NT2/D1 (cell line): ENCODE measurements at places on chromosomes 1 and 21.

DNA sequence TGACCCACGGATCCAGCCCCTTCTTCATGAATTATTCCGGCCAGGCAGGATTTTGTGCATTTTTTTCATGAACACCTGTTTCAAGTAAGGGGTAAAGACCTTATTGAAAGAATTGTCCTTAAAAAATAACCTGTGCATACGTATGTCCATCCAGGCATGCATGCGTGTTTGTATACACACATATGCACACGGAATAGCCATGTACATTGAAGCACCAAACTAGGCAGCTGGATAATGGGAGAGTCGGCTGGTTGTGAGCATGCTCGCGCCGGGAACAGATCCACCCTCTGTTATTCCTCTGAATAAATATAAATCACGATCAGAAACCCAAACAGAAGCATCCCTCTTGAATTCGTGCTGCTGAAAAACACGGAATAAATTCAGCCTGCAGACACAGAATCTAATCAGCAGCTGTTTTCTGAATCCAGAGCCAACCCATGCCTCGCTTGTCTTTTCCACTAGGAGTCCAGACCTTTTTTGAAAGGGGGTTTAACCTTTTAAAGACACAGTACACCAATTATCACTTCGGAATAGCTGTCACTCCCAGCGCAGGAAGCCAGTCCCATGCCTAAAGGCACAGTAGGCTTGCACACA lies at the start of gene HIVEP3:
TSS of gene HIVEP3 (minus strand) at position 473 of the 594 bp plus-strand sequence.
- DNase-seq: no peak

DNA sequence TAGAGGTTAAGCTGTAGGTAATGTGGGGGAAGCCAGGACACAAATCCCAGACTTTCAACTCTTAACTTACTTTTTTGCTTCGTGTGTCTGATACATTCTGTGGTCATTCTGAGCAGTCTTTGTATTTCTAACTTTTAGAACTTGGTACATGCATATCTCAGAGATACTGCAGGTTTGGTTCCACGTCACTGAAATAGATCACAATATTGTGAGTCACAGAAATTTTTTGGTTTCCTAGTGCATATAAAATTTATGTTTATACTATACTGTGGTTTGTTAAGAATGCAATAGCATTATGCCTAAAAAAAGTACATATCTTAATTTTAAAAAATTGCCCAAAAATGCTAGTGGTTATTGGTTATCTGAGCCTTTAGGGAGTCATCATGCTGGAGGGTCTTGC lies 3.2 kb downstream of the URB2 start:
- DNase-seq: no peak

- DNase-seq: no peak
These were observed 4.6 kb downstream of the CA6 start for GRCh38 chr1:8950309-8950708.

DNA sequence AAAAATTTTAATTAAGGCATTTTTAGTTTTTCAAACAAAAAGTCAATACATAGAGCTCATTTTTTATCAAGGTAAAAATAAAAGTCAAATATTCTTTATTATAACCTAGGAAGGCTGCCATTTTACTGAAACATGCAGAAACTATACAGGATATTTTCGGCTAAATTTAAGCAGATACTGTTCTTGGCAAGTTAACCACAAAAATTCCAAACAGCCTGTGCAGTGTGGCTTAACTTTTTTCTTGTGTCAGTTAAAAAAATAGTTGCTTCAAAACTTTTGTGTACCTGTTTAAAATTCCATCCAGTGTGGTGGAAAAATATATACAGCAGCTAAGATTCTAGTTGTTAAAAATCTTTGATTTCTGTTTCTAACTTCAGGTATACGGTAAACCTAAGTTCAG lies 135.0 kb downstream of the ATP5PO start:
- DNase-seq: no peak

DNA sequence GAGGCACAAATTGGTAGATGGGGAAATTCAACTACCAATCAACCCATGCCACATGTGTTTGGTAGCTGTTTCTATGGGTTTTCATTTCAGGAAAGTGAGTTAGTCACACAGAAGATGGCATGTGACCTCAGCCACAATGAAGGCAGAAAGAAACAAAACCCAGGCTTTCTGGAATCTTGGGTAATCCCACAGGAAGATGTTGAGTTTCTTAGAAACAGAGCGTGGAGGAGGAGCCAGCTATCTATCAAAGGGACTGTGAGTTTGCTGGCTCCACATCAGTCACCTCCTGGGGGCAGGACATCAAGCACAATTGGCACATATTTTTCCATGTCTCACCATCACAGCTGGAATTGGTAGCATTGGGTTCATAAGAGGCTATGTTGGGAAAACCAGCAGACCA lies 188.9 kb upstream of the PLXNA2 start:
- DNase-seq: no peak

GRCh38 chr1:21174654-21175323 lies 1.9 kb downstream of the EIF4G3 start:
- no peak for DNase-seq

GRCh38 chr1:107132780-107133179 lies 8.1 kb upstream of the NTNG1 start:
- DNase-seq: no peak

GRCh38 chr1:99704356-99704816 lies 58.5 kb downstream of the PALMD start:
- DNase-seq: no peak

DNA sequence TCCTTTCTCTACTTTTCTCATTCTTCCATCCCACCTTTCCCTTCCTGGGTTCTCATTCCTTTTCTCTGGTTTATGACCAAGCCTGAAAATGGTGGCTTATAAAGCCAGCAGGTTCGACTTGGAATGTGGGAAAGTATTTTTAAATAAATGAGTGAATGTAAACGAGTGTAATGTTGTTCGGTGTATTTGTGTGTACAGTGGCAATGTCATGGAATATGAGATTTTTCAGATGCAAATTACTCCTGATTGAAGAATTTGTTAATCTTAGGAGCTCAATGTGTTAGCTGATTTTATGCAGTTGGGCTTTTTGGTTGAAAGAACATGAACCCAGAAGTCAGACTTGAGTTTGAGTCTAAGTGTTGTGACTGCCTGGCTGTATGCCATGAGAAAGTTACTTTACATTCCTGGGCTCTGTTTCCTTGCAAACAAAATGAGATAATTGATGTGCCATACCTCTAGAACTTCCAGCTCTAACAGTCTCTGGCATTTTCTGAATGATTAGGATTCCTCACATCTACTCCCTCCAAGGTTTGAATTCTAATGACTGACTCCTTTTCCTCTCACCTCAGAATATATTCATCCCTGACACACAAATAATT lies 6.6 kb downstream of the SGIP1 start:
- DNase-seq: peak; percentile 44

- DNase-seq: no peak
These were observed 96.9 kb downstream of the RGL1 start for GRCh38 chr1:183901748-183902330.

DNA sequence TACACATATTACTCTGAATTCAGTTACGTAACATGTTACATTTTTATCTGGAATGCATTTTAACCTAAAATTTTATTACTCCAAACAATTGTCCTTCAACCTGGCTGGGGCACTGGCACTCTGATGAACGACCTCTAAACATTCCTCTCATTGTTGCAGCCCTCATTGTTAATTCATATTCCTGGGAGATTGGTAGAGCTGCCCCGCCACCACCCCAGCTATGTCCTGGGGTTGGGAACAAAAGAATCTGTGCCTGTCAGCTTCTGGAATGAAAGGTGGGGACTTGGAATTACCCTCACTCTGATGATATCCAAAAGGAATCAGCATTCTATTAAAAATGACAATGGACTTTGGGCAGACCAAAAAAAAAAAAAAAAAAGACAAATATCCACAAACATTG lies 38.0 kb upstream of the DESI2 start:
- DNase-seq: no peak

- DNase-seq: no peak
These were observed 30.3 kb upstream of the RLF start for GRCh38 chr1:40130892-40131291.

DNA sequence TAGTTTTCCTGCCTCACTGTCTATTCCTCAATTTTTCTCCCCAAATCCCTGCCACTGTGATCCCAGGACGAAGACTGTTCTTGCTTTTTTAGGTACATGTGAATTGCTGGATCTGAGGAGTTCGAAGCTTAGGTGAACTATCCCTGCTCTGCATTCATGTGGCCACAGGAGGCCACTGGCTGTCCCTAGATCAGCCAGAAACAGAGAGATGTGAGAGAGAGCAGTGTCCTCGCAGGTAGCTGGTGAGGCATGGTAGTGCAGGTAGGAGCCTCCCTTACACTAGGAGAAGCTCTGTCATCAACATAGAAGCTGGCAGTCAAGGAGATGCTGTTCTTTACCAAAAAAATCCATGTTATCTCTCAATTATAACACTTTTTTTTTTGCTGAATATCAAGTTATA lies 71.5 kb downstream of the USP24 start:
- DNase-seq: peak; percentile 60

GRCh38 chr1:104921525-104921924 lies 1171.8 kb downstream of the AMY1C start:
- DNase-seq: no peak

DNA sequence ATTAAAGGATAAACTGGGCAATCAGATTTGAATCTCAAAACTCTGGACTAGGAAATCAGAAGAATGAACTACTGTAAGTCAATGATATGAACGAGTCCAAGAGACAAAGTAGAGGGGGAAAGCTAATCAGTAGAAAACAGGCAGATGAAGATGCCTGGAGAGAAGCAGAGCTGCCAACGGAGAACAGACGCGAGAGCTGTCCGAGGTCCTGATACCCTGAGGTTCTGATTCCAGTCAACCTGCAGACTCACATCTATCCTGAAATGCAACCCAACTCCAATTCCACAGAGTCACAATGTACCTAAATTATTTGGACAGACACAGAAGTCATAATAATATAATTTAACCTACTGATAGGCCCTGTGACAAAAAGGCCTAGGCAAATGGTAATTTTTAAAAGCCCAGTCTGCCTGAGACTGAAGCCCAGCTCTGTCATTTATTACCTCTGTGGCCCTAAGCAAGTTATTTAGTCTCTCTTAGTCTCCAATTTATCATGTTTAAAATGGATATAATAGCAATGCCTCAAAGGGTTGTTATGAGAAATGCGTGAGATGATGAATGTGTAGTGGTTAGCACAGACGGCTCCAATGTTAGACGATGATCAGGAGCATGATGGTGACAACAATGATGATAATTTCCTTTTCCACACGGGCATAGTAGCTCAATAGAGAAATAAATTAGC lies 33.4 kb downstream of the RGS7 start:
- peak; percentile 62 for DNase-seq

- DNase-seq: peak; percentile 99
These were observed 131.1 kb downstream of the TMEM53 start for GRCh38 chr1:44543064-44543744.

GRCh38 chr1:11730429-11730891 lies 5.5 kb upstream of the AGTRAP start:
- no peak for DNase-seq

DNA sequence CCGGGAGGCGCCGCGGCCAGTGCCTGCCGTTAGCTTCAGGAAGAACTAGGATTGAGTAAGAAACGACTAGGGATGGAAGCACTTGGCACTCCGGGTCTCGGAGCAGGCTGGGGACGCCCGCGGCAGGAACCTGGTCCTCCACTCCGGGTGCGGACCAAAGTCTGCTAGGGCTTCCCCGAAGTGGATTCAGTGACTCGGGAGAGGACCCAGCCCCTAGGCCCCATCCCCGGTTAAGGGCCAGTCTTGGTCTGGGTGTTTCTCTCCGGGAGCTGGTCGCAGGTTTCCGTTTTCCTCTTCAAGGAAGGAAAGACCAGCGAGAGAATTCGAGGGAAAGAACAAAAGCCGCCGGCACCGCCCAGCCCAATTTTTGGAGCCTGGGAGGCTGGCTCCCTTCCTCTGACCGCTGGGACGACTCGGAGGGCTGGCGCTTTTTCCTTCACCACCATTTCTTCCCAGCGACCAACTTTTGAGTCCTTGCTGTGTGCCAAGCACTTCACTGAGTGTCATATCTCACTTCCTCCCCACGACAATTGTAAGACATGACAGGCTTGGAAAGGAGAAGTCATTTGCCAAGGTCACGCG lies 16.8 kb upstream of the STMN1 start:
- peak; percentile 56 for DNase-seq

GRCh38 chr1:69728206-69728605 lies 160.5 kb downstream of the LRRC7 start:
- no peak for DNase-seq

DNA sequence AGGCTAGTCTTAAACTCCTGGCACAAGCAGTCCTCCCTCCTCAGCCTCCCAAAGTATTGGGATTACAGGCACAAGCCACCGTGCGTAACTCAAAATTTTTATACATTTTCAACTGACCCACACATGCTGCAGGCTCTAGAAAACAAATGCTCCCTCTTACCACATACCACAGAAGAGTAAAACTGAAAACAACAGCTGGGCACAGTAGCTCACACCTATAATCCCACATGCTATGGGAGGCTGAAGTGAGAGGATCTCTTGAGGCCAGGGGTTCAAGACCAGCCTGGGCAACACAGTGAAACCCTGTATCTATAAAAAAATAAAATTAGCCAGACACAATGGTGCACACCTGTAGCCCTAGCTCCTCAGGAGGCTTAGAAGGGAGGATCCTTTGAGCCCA lies 56.7 kb downstream of the AKT3 start:
- no peak for DNase-seq

- no peak for DNase-seq
These were observed 282.4 kb downstream of the HLX start for GRCh38 chr1:221161571-221162041.

DNA sequence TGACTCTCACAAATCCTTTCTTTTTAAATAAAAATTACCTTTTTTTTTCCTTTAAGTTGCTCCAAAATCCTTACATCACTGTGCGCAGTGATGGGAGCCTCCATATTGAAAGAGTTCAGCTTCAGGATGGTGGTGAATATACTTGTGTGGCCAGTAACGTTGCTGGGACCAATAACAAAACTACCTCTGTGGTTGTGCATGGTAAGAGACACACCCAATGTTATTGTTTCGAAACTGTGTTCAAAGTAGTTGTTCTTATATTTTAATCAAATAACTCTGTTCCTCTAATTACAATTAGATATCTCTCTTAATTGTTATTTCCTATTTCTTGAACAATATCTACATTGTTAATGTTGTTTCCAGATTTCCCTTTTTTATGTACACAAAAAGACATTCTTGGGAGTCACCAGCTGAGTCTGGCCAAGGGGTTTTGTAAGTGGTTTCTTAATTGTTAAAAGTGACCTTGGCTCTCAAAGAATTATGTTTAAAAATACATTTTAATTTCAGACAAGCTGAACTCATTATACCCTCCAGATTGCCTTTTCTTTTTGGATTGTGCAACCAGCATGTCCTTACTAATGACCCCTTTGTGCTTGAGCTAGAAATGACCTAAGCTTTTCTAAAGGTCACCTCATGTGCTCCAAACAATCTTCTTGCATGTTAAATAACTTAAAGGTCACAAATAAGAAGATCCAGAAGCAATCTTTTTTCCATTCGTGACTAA lies 250.1 kb downstream of the HMCN1 start:
- no peak for DNase-seq

DNA sequence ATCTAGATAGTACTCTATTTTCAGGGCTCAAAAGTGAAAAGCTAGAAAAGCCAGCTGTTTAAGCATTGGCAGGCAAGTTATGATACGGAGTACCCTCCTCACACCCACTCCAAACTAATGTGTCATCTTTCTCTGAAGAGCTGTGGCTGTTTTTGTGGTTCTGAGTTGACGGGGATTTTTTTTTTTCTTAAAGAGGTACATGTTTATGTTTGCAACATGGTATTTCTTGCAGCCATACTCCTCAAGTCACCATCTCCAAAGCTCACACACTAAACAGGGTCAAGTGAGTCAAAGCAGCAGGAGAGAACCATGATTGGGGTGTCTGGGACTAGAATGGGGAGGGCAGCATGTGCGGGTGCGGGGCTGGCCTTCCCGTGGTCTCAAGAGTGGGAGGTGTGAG lies 347.2 kb downstream of the DISC1 start:
- DNase-seq: no peak
